ENCODE measurements at places on chromosomes 5 and 9. TPM values are rescaled to one million over a fixed set of nuclear protein-coding genes. Genes with fewer than 3 reads are reported as not detected.

Gene ISCA1
- total RNA-seq, result 12.2 TPM

Gene PCDHGB6
- total RNA-seq, result 1.3 TPM

Gene SLC22A4
- total RNA-seq, result 1.7 TPM

Gene CLIC3
- total RNA-seq, result 4.0 TPM

Gene GOLGA2
- total RNA-seq, result 91.0 TPM

Gene GPBP1
- total RNA-seq, result 37.7 TPM

Gene WNT8A
- total RNA-seq, result not detected

Gene PCDHGA4
- 1.0 TPM for total RNA-seq

Gene CD14
- total RNA-seq, result 0.17 TPM

Gene ADAMTS2
- 28.1 TPM for total RNA-seq

Gene CMBL
- 3.4 TPM for total RNA-seq

Gene IL3
- total RNA-seq, result not detected

Gene TEX48
- total RNA-seq, result not detected

Gene GFPT2
- total RNA-seq, result 57.5 TPM

Gene TMC1
- total RNA-seq, result not detected

Gene ZBED3
- 1.5 TPM for total RNA-seq

Gene PTGES
- total RNA-seq, result 4.0 TPM

Gene OLFML2A
- 4.9 TPM for total RNA-seq

Gene IL5
- total RNA-seq, result not detected

All from bronchus fibroblast of lung (primary cell).